Right forelimb (tissue), 1 donor: ENCODE measurements at places on chromosomes 2 and 18.

GRCh38 chr18:28078849-28079248 lies 98.1 kb downstream of the CDH2 start:
- no peak for DNase-seq

DNA sequence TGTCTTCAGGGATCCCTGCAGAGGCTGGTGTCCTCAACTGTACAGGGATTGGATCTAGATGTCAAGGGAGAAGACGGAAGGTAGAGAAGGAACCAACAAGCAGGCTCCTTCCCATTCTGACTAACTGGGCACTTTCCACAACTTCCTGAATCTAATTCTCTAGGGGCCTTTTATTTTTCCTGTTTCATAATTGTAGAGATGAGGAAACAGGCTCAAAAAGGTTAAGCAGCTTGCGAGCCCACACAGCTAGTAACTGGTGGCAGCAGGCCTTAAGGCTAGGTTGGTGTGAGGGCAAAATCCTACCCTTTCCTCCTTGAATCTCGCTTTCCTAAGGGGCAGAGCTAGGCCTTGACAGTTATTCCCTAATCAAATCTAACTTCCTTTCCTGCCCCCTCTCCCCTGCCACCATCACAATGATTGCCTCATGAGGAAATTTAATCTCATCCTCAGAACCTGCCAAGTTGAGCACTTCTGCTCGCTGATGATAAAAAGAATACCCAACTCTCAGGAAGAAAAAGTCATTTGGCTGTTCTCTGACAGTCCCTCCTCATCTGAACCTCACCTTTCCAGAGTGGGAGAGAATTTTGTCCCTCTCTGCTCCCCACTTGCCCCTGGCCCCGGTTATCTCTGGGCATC lies 35.7 kb upstream of the POLE4 start:
- DNase-seq, result no peak

DNA sequence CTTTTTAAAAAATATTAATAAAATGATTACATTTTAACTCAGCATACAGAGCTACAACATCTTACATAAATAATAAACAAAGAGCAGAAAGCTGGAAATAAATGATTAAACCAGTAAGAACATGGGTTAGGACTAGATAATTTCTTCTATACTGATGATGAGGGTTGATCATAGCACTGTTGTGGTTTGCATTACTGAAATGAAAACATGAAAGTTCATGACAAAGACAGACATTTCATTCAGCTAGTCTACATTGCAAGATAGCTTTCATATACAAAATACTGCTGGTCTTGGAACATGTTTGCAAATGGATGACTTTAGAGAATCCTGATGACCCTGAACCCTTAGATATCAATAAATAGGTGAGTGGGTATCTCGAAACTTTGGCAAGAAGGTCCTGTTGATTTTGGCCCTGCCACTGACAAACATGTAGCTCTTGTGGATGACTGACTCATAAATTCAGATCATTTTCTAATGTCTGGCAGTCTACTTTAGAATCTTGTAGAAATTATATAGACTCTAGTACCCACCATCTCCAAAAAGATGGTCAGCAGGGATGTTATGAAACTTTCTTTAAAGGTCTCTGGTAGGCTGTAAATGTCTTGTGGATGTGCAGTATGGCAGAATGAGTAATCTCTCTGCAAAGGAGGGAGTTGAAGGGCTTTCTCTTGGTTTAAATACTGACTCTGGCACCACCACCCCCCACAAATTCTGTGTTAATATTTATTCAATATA lies 15.5 kb upstream of the CDC42EP3 start:
- no peak for DNase-seq

DNA sequence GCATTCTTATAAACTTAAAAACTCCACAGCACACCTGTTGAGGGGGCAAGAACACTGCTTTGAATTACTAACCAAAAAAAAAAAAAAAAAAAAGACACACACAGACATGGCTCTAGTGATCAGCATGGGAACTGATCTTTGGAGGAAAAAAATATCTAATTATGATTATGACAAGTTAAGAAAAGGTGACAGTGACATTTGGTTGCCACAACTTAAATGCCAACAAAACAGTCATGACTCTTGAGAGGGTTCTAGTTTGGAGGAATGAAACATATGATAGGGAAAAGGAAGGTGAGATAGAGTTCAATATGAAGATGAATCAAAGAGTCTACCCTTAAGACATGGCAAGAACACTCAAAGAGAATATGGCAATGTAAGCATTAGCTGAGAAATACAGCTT lies 20.6 kb downstream of the USP37 start:
- DNase-seq, result no peak
